ENCODE measurements at places on chromosomes 6 and 20. TPM values are rescaled to one million over a fixed set of nuclear protein-coding genes. Genes with fewer than 3 reads are reported as not detected.

Gene MYBL2
- total RNA-seq, result 17.1 TPM

Gene LINC00237
- not detected for total RNA-seq

Gene STMN3
- 4.6 TPM for total RNA-seq

Gene LPIN3
- total RNA-seq, result 15.7 TPM
